Renal cortex interstitium (tissue), 15 donors: ENCODE measurements at places on chromosomes 7 and 10. TPM values are rescaled to one million over a fixed set of nuclear protein-coding genes. Genes with fewer than 3 reads are reported as not detected.

DNA sequence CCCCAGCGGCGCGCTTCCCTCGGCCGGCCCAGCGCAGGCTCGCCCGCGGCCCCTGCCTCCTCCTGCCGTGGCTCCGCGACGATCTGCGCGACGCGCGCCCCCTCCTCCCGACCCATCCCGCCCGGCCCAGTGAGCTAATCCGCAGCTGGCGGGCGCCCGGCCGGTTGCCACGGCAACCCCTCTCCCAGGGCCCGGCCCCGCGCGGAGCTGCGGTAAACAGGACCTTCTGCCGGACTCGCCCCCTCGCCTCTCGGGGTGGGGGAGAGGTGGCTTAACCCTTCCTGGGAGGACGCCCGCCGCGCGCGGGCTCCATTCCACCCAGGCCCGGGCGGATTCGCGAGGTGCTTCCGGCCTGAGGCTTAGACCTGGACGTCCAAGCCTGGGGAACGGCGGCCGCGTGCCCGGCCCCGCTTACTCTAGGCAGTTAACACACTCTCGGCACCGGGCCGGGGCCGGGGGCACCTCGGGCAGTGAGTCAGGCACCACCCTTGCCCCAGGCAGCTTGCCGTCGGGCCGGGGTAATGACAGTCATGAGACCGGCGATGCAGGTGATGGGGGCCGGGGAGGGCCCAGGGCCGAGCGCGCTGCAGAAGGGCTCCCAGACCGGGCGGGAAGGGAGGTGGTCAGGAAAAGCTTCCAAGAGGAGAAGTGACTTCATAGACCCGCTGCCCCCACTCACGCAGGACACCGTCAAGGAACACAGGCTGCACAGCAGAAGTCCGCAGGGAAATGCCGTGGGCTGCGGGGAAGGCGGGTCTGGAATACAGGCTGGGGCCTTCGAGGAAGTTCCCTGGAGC, at the start of gene DENND2A:
DENND2A (minus strand) TSS at position 87 of the 797 bp plus-strand sequence. CDS start 38,416 bp downstream, outside the sequence.
- peak; percentile 74 for DNase-seq

GRCh38 chr7:129376778-129377700, 57.2 kb upstream of the STRIP2 start:
- no peak for DNase-seq

DNA sequence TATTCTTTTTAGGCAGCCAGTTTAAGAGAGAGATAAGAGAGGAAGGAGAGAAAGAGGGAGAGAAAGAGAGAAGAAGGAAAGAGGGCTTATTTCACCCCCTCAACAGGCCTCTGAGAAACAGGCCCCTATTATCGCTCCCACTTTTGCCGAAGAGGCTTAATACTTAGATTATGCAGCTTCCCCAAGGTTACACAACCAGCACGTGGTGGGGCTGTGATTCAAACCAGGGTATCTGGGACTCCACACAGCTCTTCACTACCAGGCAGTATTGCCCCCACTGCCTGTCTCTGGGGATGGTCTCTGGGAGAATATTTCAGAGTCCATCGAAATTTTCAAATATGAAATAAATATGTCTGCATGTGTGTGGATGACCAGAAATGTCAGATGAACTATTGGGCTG, 3.0 kb downstream of the GIMAP1 start:
- DNase-seq = no peak

Gene IL15RA
- polyA plus RNA-seq = 1.7 TPM

Gene VAX1
- not detected for polyA plus RNA-seq
